ENCODE measurements at places on chromosomes 7 and 10.

DNA sequence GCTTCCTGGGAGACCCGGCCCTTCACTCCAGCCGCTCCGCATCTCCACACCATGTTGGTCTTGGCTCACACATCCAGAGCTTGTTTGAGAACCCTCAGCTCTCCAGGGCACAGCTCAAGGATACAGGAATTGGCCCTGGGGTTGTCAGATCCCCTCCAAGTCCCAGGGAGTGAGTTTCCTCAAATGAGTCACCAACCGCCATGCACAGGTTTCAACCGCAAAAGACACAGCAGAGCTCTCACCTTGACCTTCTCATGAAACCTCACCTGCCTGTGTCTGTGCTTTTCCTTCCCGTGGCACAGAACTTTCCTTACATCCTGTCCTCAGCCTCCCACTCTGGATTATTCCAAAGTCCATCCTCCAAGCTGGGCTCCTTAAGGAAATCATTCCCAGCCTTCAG is 20.6 kb downstream of the AZGP1 start:
- no peak for DNase-seq

DNA sequence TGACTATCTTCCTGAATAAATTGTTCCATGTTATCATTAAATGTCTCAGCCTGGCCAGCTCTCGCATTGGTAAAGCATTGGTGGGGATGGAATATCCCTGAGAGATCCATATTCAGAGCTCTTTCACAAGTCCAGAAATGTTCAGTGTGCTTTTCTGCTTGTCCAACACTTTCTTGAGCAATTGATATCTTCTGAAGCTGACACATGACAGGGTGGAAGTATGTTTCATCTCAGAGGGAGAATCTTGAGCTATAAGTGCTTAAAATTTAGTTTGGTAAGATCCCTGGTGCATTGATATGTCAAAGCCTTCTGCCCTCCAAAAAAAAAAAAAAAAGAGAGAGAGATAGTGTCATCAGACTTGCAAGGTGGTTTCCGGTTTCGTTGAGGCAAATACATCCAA is 7.4 kb downstream of the IFIT3 start:
- no peak for DNase-seq

- DNase-seq = no peak
Measured at GRCh38 chr10:15346440-15347141, 24.5 kb downstream of the FAM171A1 start.

DNA sequence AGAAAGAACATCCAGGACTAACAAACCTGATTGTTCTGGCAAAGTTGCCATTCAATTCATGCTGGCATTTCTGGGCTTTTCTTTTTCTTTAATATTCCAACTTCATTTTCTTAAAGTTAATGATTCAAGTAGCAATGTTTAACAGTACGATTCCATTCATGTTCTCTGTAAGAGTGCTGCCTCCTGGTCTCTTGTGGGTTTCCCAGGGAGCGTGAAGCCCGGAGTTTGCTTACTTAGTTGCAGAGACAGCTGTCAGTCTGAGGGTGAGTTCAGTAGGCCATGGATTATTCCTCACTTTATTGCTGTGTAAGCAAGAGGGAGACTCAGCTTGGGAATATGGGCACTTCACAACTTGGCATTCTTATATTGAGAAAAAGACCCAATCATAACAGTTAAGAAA is 142.2 kb downstream of the TWIST1 start:
- no peak for DNase-seq

DNA sequence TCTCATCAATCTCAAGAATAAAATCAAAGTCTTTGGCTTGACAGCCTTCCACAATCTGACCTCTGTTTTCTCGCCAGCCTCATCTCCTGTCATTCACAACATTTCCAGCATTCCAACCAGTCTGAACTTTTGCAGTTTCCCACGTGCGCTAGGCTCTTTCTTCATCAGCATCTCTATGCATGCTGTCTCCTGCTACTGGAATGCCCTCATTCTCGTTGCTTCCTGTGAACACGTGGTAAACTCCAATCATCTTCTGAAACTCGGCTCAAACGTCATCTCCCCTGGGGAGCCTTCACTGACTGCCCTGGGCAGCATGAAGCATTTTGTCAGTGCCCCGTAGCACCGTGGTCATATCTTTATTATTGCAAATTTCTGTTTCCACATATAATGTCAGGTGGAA is 12.2 kb upstream of the RSBN1L start:
- DNase-seq = no peak

- DNase-seq = no peak
Measured at GRCh38 chr7:99011341-99011705, 132.6 kb downstream of the SMURF1 start.

DNA sequence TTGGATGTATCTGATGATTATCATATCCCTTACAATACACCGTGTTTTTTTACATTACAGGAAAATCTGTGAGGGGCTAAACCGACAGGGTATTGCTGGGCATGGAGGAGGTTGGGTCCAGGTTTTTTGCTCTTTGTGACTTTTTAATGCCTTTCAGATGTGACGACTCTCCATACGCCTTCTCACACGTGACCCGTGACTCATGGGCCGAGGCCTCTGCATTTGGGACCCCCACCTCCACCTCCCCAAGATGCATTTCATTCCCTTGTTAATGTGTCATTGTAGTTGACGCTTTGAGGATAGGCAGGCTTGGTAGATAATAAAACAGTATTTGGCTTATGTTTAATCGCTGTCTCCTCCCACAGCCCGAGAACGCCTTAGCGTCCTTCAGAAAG is 95.3 kb downstream of the CUX1 start:
- DNase-seq = no peak

DNA sequence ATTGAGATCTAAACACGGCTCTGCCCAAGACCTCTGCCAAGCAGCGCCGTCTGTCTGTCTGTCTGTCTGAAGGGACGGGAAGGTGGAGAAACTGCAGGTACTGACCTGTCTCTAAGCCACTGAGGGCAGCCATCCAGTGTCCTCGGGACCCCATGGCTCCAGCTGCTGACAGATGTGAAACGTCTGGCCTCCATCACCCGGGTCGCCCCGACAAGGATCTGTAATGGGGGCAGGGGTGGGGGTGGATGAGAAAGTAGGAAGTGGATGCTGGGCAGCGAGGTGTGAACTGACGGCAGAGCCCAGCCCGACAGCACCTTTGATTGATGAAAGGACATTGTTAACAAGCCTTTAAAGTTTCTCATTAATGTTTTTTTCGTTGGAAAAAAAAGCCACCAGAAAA is 193.1 kb downstream of the EBF3 start:
- no peak for DNase-seq

- DNase-seq = peak; percentile 29
Measured at GRCh38 chr7:108415821-108416536, 40.3 kb downstream of the NRCAM start.

- DNase-seq = no peak
Measured at GRCh38 chr10:24390746-24391145, 181.8 kb downstream of the KIAA1217 start.

- no peak for DNase-seq
Measured at GRCh38 chr7:153440715-153441114, 611.5 kb upstream of the DPP6 start.

- no peak for DNase-seq
Measured at GRCh38 chr7:28348636-28349035, 63.7 kb upstream of the CREB5 start.

GRCh38 chr10:78071140-78071856 is 37.6 kb downstream of the RPS24 start:
- DNase-seq = no peak

DNA sequence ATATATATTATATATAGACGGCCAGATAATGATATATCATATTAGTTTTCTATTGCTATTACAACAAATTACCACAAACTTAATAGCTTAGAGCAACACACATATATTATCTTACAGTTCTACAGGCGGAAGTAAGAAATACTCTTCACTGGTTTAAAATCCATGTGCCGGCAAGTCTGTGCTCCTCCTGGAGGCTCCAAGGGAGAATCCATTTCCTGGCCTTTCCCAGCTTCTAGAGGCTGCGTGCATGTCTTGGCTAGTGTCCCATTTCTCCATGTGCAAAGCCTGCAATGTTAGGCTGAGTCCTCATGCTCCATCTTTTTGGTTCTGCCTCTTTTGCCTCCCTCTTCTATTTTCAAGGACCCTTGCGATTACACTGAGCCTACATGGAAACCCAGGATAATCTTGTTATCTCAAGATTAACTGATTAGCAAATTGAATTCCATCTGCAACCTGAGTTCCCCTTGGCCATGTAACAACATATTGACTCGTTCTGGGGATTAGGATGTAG is 23.9 kb upstream of the PNLIPRP3 start:
- DNase-seq = no peak

GRCh38 chr7:28390426-28390825 is 21.9 kb upstream of the CREB5 start:
- no peak for DNase-seq

DNA sequence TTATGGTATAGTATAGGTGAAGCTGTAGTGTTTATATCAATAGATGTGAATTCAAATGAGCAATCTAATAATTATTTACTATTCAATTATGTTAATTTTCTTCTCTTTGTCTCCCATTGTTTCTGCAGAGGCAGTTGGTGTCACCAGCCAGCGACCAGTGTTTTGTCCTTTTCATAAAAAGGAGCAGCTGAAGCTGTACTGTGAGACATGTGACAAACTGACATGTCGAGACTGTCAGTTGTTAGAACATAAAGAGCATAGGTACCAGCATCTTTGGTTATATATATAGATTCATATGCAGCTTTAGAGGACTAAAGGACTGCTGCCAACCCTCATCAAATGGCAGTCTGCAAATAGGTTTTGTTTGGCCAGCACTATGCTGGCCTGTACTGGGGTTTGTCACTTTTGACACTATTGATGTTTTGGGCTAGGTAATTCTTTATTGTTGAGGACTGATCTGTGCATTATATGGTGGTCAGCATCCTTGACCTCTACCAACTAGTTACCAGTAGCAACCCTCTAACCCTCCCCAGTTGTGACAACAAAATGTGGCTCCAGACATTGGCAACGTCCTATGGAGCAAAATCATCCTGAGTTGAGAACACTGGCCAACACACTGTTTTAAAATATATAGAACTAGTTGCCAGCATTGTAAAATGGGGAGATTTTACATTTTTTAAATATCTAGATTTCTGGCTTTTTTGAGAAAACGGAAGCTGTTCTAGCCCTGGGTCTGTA is 59.2 kb downstream of the TRIM24 start:
- no peak for DNase-seq

DNA sequence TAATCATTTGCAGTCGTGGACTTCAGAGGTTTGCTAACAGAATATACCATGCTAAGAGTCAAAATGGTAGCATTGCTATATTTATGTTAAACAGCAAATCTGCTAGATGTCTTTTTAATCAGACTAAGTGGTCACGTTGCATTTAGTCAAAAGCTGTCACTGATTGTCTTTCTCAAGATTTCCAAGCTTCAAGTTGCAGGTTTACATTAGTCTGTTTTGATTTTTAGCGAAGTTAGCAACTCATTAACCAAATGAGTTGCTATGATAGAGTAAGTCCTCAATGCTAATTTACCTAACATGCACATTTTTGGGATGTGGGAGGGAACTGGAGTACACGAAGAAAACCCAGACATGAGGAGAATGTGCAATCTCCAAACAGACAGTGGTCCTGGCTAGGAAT is 653.2 kb downstream of the TNS3 start:
- no peak for DNase-seq

DNA sequence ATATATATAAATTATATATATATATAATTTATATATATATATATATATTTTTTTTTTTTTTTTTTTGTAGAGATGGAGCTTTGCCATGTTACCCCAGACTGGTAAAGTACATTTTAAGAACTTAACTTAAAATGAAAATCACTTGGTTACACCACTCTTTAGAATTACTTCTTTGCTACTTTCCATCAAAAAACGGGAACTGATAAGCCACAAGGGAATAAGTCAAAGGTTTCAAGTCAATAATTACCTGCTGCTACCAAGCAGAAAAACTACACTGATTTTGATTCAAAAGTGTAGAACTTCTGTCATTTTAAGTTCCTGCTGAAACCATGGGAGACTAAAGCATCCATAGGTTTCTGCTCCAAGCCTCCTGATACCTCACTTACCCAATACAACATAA is 12.2 kb downstream of the PPA1 start:
- DNase-seq = no peak

DNA sequence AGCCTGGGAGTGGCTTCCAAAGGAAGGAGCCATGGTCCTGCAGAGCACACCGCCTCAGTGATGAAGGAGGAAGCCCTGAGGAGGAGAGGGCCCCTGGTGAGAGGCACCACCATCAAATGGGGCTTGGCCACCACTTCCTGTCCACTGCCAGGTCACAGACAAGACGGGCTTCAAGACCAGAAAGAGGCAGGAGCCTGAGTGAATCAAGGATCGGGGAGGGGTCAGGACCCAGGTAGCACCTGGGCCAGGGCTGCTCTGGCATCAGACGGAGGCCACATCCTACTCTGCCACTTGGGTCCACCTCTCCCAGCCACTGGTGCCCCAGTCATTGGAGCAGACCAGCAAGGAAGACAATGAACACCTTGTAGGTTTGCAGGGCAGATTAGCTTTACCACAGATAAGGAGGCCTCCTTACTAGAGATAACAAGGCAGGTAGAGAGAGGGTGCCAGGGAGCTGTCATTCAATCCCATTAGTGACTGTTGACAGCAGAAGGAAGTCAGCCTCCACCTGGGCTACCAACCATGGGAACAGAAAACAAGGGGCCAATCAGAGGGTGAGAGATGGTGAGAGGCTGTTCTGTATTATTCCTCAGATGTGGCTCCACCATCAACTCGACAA is 143.4 kb downstream of the TNS3 start:
- DNase-seq = no peak

DNA sequence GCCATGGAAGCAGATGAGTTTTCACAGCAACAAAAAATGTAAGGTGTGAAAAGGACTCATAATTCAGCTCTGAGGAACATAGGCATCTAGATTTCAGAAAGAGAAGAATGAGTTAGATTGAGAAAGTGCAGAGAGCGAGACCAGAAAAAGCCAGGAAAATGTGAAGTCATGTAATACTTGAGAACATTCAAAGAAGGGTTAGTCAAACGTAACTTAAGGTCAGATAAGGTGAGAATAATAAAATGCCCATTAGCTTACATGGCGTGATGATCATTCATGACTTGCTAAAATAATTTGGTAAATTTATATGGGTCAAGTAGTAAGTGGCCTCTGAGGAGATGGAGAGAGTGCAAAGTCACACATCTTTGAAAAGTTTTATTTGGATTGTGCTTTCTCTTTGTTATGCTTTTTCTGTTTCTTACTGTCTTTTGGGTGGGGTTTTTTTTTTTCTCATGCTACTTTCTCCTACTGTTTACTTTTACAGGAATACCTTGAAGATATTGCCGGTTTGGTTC is 271.8 kb upstream of the NRG3 start:
- no peak for DNase-seq

DNA sequence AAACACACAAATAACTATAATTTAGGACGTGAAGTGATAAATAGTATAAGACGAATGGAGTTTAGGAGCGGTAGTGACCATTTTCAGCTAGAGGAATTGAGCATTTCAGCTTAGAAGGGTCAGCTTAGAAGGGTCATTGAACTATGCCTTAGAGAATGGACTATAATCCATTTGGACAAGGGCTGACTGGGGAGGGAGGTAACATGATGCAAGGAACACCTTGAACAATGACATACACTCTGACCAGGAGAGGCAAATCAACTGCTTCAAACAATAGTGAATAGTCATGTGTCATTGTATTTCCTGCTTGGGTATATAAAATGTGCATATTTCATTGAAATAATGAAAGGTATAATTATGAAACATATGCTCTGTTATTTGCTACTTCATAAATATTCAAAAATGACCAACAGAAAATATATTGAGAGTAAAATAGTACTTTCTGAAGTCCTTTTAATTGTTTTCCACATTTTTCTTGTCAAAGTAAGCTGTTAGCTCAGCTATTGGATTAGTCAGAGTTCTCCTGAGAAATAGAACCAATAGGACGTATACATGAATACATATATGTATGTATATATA is 40.5 kb upstream of the WASL start:
- no peak for DNase-seq
